ENCODE measurements at places on chromosomes 16 and 17. TPM values are rescaled to one million over a fixed set of nuclear protein-coding genes. Genes with fewer than 3 reads are reported as not detected.

GPRC5C gene
- 0.47 TPM for polyA plus RNA-seq

DNA sequence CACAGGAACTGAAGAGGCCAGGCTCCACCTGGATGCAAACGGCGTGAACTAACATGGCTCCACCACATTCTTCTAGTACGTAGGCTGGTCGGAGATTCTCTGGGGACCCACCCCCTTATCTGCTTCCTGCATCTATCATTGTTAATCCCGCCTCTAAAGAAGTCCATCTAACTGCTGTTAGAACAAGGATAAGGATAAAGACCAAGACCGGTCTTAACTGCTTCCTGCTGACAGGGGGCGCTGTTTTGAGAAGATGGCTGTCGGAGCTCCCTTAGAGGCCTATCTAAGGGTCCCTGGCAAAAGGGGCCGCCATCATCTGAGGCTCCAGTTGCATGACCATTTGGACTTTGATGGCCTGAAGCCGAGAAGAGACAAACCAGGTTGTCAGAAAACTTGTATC lies 25.8 kb upstream of the TNFSF12 start:
- peak; percentile 29 for DNase-seq
- H3K4me1 ChIP-seq, result no peaks in the 10 kb centered on the region
- no peaks in the 10 kb centered on the region for H3K36me3 ChIP-seq
- H3K27me3 ChIP-seq, result no peaks in the 10 kb centered on the region
- no peak overlapping the region for H3K4me3 ChIP-seq

KRTAP3-3 gene
- polyA plus RNA-seq, result not detected

- DNase-seq, result no peak
- peaks cover 48% of the 10 kb centered on the region for H3K36me3 ChIP-seq
- H3K27ac ChIP-seq, result no peak overlapping the region
- no peaks in the 10 kb centered on the region for H3K4me1 ChIP-seq
Measured at GRCh38 chr16:27225536-27226360, 22.4 kb downstream of the KDM8 start.

SLC2A4 gene
- polyA plus RNA-seq, result not detected
